ENCODE measurements at places on chromosomes 2 and 18. TPM values are rescaled to one million over a fixed set of nuclear protein-coding genes. Genes with fewer than 3 reads are reported as not detected.

IMPA2 gene
- 32.2 TPM for total RNA-seq

HOXD12 gene
- not detected for total RNA-seq

C2orf92 gene
- 4.7 TPM for total RNA-seq

ACMSD gene
- total RNA-seq, result not detected

SRD5A2 gene
- total RNA-seq, result not detected

GREB1L gene
- 6.9 TPM for total RNA-seq

PRSS56 gene
- not detected for total RNA-seq

SULT1C2 gene
- total RNA-seq, result not detected

IL1R2 gene
- total RNA-seq, result 7.6 TPM

CNDP1 gene
- not detected for total RNA-seq

FNDC4 gene
- total RNA-seq, result 10.6 TPM

CCBE1 gene
- 3.9 TPM for total RNA-seq

DUSP19 gene
- 1.7 TPM for total RNA-seq

SAG gene
- not detected for total RNA-seq

RUFY4 gene
- not detected for total RNA-seq

COLEC11 gene
- 6.7 TPM for total RNA-seq

PAX8 gene
- 11.4 TPM for total RNA-seq

LOXL3 gene
- total RNA-seq, result 12.0 TPM

ARL4C gene
- 10.9 TPM for total RNA-seq

ADAM23 gene
- 12.5 TPM for total RNA-seq

WBP1 gene
- total RNA-seq, result 84.6 TPM

GLI2 gene
- total RNA-seq, result 9.8 TPM

PLGLB1 gene
- total RNA-seq, result not detected

RAB6C gene
- total RNA-seq, result not detected

CCL20 gene
- not detected for total RNA-seq

TMEFF2 gene
- total RNA-seq, result not detected

SDC1 gene
- 2.8 TPM for total RNA-seq

C2orf72 gene
- total RNA-seq, result 0.42 TPM

HK2 gene
- total RNA-seq, result 6.5 TPM

GPR45 gene
- total RNA-seq, result not detected

ESPNL gene
- not detected for total RNA-seq

All from tibial nerve (tissue), 4 donors.